KBM-7 (cell line): ENCODE measurements at places on chromosomes 4 and X.

- DNase-seq = no peak
These were observed 330.3 kb upstream of the FAM241A start for GRCh38 chr4:111814961-111815360.

DNA sequence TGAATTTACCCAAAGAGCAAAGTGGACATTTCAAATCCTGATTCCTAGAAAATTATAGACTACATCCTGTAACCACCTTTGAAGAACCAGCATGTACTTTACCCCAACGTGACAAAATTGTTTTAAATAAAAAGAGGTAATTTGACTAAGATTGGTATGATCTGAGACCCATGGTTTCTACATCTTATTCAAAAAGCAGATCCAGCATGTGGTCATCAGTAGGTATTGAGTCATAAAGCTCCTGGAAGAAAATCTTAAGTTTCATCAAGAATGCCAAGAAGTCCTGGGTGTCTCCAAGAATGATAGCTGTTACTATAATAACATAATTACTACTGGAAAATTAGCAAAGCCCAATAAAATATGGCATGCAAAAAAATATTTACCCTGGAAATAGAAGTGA is 61.8 kb downstream of the NFKB1 start:
- DNase-seq = no peak

GRCh38 chr4:84920617-84921016 is 45.9 kb downstream of the WDFY3 start:
- peak; percentile 16 for DNase-seq

DNA sequence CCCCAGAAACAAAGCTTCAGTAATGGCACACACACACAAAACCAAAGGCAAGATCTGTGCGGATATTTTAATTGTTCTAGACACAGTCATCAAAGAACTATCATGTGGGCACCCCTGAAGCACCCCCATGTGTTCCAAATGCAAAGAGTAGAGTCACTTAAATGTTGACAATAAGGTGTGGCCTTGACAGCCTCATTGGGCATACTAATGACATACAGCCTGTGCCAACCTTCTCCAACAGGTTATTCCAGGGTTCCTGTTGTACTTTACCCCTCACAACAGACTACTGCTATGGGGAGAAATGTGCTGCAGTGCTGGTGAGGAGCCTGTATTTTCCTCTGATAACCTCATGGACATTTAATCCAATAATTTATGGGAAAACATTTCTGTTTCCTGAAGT is 29.8 kb upstream of the CT47C1 start:
- DNase-seq = no peak

- no peak for DNase-seq
These were observed 66.1 kb upstream of the ZNF827 start for GRCh38 chr4:146004730-146005129.

DNA sequence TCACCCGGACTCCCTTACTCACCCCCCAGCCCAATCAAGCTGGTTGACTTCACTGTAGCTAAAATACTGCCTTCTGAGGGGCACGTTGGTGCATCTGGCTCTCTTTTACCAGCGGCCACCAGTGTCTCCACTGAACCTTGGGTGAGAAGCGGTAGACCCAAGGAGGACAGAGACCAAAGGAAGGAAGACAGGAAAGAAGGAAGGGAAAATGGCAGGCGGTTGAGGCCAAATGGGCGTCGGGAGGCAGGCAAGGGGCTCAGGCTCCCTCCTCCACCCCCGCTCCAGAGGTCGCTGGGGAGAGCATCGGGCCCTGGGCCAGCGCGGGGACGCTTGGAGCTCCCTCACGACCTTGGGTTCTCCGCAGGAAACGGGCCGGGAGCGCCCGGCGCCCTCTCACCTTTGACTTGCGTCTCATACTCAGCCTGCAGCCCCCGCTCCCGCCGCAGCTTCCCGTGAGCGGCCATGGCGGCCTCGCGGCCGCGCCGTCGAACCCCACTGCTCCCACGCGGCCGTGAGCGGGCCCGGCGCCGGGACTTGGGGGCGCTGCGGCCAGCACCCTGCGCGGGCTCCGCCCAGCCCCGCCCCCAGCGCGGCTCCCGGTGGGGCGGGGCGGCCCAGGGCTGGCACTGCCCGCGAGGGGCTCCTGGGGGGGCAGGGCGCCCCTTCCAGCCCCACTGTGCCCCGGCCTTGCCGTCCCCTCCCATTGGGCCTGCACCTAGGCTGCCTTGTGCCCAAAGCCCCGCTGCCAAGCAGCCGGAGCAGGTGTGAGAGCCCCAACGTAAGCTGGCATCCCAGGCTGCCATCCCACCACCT is at the start of gene ARHGAP4:
ARHGAP4 (minus strand) TSS at position 526 of the 813 bp plus-strand sequence; CDS start at position 464, 62 bp downstream.
- peak; percentile 54 for DNase-seq

- no peak for DNase-seq
These were observed 31.2 kb upstream of the LRPAP1 start for GRCh38 chr4:3563403-3563802.

GRCh38 chrX:19840899-19841648 is 46.3 kb downstream of the SH3KBP1 start:
- peak; percentile 81 for DNase-seq
